ENCODE measurements at places on chromosomes 5 and 9.

DNA sequence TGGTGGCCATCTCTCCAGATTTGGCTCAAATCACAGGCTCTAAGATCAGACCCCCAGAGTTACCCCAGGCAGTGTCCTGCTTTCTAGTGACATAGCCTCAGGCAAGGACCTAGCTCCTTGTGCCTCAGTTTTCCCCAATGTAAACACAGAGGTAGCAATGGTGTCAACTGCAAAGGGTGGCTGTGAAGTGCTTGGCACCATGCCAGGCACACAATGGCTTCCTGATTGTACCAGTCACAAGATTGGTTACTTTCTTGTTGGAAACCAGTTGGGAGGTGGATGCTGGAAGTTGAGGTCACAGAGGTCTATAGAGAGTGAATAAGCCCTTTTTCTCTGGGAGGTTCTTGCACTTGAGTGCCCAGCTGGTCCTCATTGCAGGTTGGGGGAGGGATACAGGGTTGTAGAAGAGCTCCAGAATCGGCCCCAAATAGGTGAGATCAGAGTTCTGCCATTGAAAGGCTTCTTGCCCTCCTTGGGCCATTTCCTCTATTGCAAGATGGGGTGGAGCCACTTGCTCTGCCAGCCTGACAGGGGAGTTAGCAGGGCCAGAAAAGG, 2.3 kb downstream of the STKLD1 start:
- DNase-seq = no peak

GRCh38 chr9:15225564-15226126, 81.4 kb downstream of the TTC39B start:
- DNase-seq = no peak

DNA sequence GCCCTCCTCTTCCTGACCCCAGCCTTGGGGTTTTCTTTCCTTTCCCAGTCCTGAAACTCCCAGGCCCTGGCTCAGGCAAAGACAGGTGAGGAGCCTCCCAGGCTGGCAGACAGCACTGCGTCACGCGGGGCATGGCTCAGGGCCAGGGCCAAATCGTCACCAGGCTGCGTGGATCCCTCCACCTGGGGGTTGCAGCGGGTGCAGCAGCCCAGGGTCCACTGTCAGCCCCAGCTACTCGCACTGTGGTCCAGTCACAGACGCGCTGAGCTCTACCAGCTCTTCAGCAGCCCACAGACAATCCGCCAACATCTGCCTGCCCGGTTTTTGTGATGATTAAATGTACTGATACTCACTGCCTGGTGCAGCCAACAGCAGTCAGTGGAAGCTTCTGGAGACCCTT, 12.1 kb downstream of the FAM78A start:
- no peak for DNase-seq

- no peak for DNase-seq
Measured at GRCh38 chr5:61397238-61397637, 65.2 kb downstream of the ZSWIM6 start.

DNA sequence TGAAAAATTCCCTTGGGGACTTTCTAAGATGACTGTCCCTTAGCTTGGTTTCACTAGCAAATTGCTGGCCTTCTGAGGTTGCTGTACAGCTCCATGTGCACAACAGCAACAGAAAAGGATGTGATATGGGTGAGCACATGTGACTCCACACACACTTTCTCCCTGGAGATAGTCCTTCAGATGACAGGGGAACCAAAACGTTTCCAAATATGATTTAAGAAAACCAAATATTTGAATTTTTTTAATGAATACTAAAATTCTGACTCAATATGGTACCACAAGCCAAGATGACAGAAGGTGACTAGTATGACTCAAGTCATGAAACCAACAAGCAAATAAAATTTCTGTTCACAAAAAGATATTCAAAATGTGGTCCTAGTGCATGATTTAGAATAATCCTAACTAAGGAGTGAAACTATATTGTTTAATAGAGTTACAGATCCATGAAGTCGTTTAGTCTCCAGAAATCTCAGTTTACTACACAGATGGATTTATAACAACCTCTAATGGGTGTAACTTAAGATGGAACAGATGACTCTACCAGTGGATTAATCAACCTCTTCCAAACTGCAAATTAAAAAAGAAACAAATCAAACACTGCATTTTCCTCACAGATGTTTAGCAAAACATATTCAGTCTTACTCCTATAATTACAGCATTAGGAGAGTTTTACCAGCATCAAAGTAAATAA, 144.8 kb upstream of the PIK3R1 start:
- no peak for DNase-seq

GRCh38 chr5:59466271-59466670, 427.3 kb downstream of the PDE4D start:
- DNase-seq = no peak

GRCh38 chr5:134398609-134399155, 13.0 kb downstream of the CDKN2AIPNL start:
- no peak for DNase-seq

DNA sequence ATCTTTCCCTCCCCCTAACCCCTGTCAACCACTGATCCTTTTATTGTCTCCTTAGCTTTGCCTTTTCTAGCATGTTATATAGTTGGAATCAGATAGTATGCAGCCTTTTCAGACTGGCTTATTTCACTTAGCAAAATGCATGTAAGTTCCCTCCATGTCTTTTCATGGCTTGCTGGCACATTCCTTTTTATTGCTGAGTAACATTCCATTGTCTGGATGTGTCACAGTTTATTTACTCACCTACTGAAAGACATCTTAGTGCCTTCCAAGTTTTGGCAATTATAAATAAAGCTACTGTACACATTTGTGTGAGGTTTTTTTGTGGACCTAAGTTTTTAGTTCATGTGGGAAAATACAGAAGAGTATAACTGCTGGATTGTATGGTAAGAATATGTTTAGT, 230.1 kb downstream of the PBX3 start:
- DNase-seq = no peak

DNA sequence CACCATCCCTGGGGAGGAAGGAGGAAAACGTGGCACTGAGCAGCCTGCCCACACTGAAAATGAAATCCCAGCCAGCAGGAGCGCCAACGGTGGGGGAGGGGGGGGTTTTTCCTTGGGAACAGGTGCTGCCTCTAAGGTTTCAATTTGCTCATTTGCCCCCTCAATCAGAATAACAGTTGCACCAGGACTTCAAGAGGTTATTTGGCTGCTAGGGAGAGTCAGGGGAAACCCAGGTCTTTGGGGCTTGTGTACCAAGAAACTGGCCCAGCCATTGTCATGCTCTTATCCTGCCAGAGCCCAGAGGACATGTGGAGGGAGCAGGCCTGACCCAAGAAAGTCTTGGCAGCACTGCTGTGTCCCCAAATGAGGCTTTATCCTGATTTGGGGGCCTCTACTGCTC, 66.5 kb downstream of the NDFIP1 start:
- no peak for DNase-seq

DNA sequence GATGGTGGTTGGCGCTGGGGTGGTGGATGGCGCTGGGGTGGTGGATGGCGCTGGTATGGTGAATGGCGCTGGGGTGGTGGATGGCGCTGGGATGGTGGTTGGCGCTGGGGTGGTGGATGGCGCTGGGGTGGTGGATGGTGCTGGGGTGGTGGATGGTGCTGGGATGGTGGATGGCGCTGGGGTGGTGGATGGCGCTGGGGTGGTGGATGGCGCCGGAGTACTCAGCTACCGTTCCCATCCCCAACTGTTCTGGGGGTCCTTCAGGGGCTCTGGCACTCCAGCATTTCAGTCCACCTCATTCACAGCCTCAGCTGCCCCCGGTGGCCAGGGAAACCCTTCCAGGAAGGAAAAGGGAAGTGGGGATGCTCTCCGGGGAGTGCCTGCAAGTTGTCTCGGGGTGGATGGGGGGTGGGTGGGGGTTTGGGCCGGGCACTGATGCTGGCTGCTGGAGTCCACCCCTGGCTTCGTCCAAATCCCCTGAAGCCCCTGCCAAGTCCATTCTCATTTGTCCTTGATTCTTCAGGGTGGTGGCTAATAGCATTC, 147.3 kb upstream of the COL5A1 start:
- DNase-seq = no peak

- no peak for DNase-seq
Measured at GRCh38 chr9:127603226-127603625, 8.9 kb upstream of the STXBP1 start.

DNA sequence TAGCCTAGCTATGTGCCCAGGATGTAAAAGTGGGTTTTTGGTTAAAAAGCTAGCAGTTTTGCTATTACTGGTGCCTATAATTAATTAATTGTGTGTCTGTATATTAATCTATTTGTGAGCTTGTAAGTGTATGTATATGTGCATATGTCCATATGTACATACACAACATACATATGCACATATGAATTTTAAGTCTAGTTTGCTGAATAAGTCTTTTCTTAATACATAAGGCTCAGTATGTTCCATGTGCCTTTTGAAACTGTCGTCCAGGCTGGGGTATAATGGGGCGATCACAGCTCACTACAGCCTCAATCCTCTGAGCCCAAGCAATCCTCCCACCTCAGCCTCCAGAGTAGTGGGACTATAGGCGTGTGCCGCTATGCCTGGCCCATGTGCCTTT, 10.1 kb downstream of the SH3GL2 start:
- DNase-seq = no peak

DNA sequence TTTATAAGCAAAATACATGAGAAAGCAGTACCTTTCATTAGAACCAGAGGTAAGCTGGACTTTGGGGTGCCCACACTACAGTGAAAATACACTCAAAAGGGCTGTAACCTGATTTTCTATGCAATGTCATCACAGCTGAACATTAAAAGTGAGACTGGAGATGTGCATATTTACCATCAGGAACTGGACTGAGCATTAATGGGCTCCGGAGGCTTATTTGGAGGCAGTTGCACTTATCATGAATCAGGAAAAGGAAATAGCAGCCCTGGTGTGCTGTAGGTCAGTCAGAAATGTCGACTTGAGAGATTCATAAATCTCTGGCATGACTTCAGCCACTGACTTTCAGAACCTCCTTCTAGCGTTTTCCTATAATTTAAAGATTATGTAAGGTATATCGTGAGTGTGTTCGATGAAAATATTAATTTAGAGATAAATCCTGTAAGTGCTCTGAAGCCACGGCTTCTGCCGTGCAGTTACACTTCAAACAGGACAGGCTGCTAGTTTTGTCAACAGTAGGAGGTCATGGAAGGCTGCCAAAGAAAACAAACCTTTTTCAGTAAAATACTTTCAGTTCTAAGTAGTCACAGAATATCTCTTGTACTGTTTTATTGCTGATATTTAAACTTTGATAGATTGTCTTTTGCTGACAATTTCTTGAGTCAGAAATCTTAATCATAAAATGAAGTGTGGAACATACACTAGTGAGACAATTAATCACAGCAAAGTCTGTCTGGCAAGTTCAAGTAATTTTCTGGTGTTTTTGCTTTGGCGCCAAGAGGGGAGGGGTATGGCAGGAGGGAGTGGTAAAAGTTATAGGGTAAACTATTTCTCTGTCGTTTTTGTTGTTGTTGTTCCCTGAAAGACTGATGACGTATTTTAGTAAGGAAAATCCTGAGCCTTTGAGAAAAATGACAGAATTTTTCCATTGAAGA, 939.7 kb downstream of the NR2F1-AS1 start:
- no peak for DNase-seq

- no peak for DNase-seq
Measured at GRCh38 chr5:107224272-107224671, 446.5 kb downstream of the EFNA5 start.

- no peak for DNase-seq
Measured at GRCh38 chr5:133847886-133848285, 120.5 kb downstream of the C5orf15 start.

GRCh38 chr5:95883185-95884016, 60.9 kb upstream of the GLRX start:
- no peak for DNase-seq

GRCh38 chr9:87193151-87193550, 245.8 kb upstream of the GAS1 start:
- DNase-seq = no peak

DNA sequence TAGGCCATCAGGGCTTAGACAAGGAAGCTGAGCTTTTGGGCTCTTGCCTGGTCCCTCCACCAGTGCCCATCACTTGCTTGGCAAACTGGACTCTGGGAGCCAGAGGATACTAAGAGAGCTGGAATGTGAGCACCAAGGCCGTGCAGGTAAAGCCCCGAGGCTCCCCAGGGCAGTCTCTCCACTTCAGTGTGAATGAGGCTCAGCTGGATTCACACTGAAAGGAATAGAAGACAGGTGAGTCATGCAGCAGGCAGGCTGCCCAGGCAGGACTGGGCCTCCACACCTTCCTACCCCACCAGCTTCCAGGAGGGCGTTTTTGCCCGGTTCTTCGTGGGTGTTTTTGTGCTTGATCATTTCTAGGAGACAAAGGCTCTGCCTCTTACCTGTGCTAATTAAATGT, 7.3 kb upstream of the CTSV start:
- no peak for DNase-seq

- no peak for DNase-seq
Measured at GRCh38 chr9:134263596-134263995, 62.7 kb upstream of the RXRA start.

DNA sequence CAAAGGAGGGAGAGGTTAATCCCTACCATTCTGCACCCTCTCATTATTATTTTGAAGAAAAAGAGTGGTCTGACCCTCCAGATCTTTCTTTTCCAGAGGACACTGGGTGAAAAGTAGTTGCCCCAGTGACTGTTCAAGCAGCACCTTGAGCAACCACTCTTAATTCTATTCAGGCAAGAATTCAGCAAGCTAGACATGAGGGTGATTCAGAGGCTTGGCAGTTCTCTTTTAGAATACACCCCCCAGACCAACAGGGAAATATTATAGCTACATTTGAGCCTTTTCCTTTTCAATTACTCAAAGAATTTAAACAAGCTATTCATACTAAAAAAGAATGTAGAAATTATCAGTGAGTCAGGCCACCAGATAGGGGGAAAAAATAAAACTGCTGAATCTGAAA, 178.3 kb downstream of the MRPS30 start:
- DNase-seq = no peak

DNA sequence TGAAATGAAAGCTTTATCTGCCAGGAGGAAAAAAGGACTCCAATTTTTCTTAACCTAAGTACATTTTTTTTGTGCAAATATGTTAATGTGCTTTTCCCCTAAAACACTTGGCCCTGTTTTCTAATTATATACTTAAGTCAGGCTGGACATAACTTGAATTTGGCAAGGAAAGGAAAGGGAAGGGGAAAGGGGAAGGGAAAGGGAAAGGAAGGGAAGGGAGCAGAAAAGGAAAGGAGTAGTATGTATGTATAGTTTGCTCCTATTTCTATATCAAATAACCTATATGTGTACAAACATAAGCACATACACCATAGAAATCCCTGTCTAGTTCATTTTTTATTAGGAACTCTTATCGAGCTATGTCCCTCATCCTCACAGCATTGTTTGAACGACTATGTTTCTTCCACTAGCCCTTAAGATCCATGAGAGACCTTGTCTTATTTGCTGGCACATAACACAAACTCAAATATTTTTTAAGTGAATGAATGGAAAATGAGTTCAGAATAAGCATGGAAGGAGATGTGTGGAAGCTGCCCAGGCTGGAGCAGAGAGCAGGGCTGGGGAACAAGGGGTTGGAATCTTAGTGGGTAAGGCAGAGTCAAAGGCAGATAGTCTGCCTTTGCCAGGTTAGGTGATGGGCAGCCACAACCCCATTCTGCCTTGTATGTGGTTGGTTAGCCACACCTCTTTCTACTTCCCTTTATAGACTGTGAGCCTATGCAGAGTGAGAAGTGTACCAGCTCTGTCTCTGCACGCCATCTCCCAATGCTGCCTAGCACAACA, 70.0 kb downstream of the KLHL3 start:
- peak; percentile 20 for DNase-seq

- no peak for DNase-seq
Measured at GRCh38 chr9:95341293-95341962, 23.9 kb upstream of the FANCC start.

Measured in T-cell (primary cell).